ENCODE measurements at places on chromosomes 11 and 22. TPM values are rescaled to one million over a fixed set of nuclear protein-coding genes. Genes with fewer than 3 reads are reported as not detected.

CDC42BPG gene
- polyA plus RNA-seq = 5.5 TPM

FHIP1B gene
- 50.7 TPM for polyA plus RNA-seq

ISX gene
- 0.32 TPM for polyA plus RNA-seq

IRAG1 gene
- polyA plus RNA-seq = 8.7 TPM

- no peak for DNase-seq
Observed at GRCh38 chr11:126216526-126217305, 5.1 kb downstream of the FAM118B start.

DNA sequence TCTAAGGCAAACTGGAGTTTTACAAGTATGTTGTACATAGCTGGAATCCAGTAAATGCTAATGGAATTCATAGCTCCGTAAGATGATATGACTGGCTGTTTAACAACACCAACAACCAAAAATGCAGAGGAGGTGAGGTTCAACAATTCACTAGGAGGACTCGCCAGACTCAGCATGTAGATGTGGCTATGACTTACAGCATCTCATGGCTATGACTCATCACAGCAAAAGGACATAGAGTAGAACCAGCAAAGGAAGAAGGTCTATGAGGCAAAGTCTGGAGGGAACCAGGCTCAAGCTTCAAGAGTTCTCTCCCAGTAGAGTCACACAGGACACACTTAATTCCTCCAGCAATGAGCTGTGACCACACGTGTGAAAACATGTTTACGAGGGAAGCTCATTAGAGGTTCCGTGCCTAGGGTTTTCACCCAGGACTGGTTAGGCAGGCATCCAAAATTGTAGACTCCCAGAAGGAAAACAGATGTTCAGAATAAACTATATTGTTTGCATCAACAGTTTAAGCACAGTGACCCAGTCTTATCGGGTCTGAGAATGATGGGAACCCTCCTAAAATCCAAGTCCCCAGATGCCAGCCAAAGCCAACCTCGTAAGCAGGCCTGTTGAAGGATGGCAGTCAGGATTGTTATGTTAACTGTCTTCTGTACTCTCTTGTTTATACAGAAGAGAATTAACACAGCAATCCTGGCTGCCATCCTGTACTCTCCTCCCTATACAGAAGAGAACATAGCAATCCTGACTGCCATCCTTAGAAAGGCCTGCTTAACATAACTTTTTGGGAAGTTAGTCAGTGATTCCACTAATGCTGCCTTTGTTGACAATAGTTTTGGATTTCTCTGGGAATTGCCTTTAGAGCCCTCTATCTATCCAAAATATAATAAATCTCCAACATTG lies 116.6 kb downstream of the LARGE1 start:
- no peak for DNase-seq

DNA sequence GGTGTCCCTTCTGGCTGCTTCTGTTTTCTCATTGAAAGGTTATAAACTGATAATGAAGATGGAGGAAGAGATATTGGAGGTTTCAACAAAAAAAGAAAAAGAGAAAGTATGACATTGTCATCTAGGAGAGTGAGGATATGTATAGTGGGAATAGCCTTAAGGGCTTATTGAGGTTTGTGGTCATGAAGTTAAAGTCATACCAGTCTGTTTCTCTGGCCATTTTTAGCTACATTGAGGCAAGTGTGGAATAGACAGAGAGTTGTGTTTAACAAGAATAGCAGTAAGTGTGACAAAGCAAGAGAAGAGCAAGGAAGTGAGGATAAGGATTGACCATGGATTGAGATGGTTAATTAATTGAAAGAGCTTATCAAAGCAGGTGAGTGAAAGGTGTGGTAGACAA lies 110.4 kb downstream of the ELP4 start:
- DNase-seq = no peak

DNA sequence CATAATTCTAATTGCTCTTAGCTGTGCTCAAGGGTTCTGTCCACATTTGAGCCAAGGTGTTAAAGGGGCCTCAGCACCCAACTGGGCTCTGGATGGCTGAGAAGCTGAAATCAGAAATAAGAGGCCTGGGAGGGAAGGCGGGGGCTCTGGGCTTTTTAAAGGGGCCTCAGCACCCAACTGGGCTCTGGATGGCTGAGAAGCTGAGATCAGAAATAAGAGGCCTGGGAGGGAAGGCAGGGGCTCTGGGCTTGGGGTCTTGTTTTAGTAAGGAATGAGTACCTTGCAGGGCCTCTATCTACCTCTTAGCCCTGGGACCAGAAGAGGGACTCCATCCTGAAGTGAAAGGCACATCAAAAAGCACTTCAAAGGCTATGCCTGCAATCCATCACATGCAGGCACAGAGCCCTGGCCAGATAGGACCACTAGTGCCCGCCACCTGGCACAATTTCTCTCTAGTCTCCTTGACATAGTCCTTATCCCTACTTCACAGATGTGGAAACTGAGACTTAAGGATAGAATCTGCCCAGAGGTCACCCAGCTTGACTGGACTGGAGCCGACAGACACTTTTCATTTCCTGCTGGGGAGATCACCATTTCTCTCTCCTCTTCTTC lies 35.6 kb downstream of the DKK3 start:
- no peak for DNase-seq

DNA sequence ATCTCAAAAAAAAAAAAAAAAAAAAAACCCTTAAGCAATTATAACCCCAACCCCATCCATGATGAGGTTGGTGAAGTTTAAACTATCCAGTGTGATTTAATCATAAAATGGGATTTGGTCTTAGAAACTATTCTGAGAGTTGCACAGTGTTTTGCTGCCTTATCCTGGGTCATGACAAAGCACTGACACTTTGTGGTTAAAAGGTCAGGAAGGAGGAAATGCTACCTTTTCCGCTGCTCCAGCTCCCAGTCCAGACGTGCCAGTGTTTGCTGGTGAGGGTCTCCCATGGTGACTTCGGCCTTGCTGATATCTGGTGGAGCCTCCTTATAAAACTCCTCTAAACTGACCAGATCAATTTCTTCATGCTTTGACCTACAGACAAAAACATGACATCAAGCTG lies 14.5 kb downstream of the THOC5 start:
- no peak for DNase-seq

DNA sequence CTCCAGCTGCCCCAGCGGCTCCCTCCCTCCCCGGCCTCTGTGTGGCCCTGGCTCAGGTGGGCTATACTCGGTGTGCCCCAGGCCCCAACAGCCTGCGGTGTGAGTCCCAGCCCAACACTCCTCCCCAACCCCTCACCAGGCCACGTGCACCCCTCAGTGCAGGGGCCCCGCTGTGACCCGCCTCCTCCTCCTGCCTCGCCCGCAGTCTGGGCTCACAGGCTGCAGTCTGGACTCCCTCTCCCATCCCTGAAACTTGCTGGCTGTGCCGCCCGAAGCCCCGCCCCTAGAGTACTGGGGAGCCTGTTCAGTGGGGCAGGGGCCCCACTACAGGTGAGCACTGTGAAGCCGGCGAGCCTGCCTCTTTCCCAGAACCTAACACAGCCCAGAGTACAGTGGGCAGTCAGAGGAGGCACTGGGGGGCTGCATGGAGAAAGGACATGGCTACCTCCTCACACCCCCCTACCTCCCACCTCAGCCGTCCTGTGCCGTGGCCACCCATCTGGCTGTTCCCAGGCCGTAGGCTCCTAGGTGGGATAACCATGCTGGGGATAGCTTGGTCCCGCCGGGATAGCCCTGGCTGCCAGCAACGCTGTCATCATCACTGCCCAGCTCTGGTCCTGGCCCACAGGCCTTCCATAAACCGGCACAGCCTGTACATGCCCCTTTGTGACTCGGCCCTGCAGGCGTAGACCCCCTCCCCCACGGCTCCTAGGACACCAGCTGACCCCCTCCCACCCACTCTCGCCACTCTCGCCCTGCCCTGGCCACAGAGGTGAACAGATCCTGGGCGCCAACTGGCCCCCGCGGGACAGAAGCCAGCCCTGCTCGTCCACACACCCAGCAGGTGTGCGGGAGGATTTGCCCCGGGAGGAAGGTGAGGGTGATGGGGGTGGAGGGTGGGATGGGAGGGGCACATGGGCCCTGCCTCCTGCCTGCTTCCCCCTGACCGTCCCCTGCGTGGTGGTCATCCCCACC lies 29.7 kb downstream of the CELSR1 start:
- no peak for DNase-seq

DNA sequence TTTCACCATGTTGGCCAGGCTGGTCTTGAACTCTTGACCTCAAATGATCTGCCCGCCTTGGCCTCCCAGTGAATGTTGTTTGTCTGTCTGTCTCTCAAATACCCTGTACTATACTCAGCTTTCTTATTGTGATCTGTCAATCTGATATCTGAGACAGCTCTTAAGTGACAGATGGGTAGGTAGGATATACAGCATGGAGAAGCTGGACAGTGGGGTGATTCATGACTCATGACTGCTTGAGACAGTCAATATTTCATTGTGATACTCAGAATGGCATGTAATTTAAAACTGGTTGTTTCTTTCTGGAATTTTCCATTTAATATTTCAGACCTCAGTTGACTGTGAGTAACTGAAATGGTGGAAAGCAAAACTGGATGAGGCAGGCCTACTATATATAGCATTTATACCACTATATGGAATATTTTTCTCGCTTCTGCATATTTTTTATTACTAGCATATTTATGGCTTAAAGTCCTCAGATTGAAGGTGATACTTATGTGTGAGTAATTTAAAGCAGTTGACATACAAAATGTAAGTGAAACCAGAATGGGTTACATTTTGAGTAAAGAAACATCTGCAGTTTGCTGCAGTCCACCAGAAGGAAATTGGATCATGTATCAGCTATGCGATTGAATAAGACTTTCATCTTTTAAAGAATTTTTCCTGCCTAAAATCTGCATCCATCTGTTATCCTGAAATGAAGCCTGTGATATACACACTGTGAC lies 22.3 kb downstream of the ARHGAP42 start:
- DNase-seq = no peak

- no peak for DNase-seq
Observed at GRCh38 chr11:95571718-95572260, 217.8 kb downstream of the FAM76B start.

GRCh38 chr11:17568944-17569343 lies 21.9 kb downstream of the OTOG start:
- no peak for DNase-seq

DNA sequence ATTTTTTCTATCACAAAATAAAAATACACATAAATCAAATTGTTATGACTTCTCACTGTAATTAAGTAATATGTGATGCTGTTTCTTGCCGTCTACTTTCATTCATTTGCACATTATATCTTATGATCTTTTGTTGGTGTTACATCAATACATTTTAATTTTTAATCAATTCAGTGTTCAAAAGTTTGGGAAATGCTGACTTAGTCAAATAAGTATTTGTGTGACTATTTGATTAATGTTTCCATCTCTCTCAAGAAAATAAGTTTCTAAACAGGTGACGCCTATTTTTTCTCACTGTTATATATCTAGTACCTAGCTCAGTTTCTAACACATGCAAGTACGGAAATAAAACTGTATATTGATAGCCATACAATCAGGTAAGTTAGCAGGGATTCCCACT lies 329.5 kb upstream of the KIRREL3 start:
- DNase-seq = no peak

GRCh38 chr11:46272816-46273427 lies 4.5 kb upstream of the CREB3L1 start:
- no peak for DNase-seq

DNA sequence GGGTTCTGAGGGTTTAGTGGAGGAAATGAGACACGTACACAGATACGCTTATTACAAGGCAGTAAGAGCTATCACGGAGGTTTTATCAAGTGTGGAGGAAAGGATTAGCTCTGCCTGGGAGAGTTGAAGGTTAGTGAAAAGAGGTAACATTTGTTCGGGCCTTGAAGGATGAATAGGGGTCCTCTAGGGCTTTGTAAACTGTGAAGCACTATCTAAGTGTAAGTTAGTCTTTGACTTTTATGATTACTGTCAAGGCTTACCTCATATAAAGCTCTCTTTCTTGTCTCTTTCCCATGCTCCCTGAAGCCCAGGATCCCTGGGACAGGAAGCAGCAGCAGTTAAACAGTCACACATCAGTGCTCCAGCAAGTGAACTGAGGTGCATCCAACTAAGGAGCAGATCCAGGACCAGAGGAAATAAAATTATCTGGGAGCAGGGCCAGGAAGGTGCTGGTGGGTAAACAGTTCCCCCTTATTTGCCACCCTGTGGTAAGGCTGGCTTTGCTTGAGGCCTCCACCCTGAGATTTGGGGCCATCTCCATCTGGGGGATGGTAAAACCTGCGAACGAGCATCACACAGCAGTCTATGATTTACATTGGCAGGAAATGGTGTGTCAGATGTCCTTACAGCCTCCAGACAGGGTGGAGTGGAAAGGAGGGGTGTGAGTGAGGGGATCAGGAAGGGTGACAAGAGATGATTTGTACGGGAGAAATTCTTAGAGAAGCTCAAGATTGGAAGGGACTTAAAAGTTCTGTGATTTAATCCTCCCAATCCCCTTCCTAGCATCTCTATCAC lies 27.2 kb downstream of the GVQW3 start:
- no peak for DNase-seq

DNA sequence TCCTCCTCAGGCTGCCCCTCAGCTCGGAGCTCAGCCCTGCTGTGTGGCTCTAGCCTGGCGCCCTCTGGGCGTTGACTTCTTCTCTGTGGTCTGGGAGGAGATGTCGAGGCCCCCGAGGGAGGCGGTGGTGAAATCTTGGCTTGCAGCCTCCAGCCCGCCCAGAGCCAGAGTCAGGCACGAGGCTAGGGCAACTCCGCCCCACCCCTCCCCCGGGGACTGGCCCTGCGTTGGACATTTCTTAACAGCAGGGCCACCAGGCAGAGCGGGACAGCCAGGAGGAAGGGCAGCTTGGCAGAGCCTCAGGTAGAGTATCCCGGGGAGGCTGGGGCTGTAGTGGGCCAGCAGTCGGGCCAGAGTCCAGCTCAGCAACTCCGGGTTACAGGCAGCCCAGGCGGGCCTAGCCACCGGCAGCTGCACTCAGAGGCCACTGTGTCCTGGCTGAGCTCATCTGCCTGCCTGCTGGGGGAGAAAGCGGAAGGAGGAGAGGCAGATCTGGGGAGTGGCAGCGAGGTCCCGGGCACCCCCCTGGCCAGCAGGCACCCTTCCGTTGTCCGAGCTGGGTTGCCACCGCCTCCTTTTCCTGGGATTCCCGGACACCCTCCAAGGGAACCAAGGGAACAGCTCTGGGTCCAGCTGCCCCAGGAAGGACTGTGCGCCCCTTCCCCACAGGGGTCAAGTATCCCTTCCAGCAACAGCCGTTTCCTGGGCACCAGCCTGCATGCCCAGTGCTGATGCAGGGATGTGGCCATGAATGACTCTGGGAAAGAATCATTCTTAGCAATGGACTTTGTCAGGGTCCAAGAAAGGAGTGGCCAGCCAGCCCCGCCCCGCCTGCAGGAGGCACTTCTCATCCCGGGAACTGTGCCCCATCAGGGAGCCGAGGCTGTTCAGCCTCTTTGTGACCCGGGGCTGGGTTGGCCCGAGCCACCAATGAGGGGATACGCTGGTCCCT lies at the start of gene ALDH3B1:
Gene ALDH3B1, plus strand, starts transcription at position 238 of the 952 bp plus-strand sequence. CDS start 4,971 bp downstream, outside the sequence.
- DNase-seq = no peak

- no peak for DNase-seq
Observed at GRCh38 chr11:61139387-61139786, 21.8 kb downstream of the VPS37C start.

- no peak for DNase-seq
Observed at GRCh38 chr11:75469785-75470405, 36.9 kb upstream of the KLHL35 start.
